CD4-positive, alpha-beta T cell treated with Interleukin-10 for 1 hour (primary cell): ENCODE measurements at places on chromosomes 3 and 15.
A peak's percentile ranks its signal among the peaks of the same experiment; 100 is the strongest.

GRCh38 chr15:66251790-66252684 lies 1.5 kb downstream of the MEGF11 start:
- peak; percentile 42 for DNase-seq

- no peak for DNase-seq
Observed at GRCh38 chr15:37619358-37620042, 314.9 kb upstream of the TMCO5A start.

DNA sequence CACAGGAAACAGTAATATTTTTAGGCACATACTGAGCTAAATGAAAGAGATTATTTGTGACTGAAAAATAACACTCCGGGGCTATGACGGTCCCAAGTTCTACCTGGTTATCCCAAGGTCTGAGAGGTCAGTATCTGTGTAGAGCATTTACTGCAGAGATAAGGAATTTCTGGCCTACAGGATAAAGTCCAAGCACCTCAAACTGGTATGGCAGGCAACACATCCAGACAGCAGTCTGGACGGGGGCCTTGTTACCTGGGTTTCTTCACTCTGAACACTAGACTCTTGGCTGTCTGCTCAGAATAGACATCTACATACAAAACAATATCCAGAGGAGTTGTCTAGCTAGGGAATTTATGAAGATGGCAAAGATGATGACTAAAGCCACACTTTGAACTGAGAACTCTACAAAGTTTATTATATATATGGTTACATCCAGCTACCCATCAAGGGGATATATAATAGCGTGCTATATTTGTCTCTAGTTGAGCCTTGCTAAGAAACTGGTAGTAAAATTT lies 42.0 kb upstream of the CLRN1 start:
- DNase-seq = no peak

- no peak for DNase-seq
Observed at GRCh38 chr3:10391391-10391790, 70.5 kb upstream of the SEC13 start.

DNA sequence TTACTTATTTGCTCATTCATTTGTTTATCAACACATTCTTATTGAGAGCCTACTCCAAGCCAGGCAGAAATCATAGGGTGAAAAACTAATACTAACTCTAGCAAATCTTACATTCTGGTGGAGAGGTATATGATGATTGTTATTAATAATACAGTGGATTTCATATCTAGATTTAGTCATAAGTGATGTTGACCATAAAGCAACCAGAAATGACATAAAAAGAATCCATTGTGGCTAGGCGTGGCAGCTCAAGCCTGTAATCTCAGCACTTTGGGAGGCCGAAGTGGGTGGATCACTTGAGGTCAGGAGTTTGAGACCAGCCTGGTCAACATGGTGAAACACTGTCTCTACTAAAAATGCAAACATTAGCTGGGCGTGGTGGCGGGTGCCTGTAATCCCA lies 26.2 kb upstream of the IL20RB start:
- no peak for DNase-seq

DNA sequence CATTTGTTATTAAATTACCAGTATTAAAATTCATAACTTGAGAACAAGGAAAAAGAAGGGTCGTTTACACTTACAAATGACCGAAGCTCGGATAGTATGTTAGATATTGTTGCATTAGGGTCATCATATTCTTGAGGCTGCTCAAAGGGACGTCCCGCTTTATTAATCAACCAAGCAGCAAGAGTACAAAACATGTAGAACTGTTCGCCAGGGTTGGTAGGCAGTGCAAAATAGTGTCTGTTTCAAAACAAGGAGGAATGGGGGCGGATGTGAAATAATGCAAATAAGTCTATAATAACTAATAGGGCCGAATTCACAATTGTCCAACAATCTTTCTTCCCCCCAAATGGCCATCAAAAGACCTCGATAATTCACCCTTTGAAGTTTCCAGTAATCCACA lies 2.9 kb downstream of the IFT57 start:
- no peak for DNase-seq

GRCh38 chr3:133991209-133991608 lies 38.5 kb downstream of the SLCO2A1 start:
- no peak for DNase-seq

DNA sequence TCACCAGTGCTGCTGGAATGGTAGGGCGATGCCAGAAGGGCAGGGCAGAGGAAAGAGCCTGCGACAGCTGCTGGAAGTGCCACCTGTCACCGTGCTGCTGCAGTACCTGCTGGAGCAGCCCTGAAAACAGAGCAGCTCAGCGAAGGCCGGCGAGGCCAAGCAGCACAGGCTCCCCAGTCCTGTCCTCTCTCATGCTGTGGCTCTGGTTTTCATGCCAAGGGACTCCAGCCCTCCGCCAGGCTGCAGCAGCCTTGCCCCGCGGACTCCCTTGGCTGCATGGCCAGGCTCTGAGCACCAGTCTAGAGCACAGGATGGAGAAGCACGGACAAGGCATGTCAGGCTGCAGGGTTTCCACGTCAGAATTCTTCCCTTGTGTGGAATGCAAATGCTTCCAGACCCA lies 43.9 kb downstream of the ADCY5 start:
- no peak for DNase-seq

DNA sequence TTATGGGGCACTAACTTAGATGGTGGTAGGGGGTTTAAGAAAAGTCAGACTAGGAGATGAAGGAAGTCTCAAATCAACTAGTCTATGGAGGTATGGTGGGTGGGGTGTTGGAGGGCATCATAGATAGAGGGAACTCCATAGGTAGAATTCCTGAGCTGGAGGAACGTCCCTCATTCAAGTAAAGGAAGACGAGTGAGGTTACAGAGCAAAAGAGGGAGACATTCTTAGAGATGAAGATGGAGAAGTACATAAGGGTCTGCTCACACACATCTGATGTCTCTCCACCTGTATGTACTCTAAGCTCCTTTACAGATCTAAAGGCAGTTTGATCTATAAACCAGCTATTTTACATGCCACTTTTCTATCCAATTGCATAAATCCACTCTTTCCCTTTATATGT lies 1.4 kb downstream of the PLSCR1 start:
- no peak for DNase-seq

- no peak for DNase-seq
Observed at GRCh38 chr3:64803469-64803868, 115.7 kb upstream of the ADAMTS9 start.

DNA sequence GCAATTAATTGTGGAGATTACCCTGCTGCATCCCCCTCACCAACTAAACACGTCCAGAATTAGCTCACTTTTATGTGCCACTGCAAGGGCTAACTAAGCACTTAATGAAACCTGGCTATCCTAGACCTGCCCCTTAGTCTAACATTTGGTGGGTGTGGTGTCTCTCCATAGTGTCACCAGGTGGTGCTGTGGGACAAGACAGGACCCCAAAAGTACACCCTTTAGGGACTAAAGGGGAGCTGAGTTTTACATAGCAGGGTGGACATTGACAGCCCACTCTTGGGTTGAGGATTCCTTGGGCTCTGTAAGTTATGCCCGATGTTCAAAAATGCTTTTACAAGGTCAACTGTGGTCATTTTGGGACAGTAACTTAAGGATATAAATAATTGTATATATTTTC lies 5.7 kb downstream of the DUT start:
- DNase-seq = peak; percentile 28

DNA sequence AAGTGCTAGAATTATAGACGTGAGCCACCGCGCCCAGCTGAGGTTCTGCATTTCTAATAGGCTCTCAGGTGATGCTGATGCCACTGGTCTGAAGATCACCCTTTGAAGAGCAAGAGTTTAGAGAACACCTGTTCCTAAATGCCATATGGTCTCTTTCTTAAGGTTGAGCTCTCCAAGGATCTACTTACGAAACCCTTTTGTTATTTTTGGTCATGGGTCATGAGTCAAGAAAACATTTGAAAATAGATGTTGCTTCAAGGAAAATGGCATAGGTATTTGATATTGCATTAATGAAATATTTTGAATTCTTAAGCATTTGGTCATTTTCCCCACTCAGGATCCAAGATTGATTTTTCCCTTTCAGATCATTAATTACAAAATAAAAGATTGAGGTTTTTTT lies 74.7 kb upstream of the SOX2 start:
- DNase-seq = no peak

DNA sequence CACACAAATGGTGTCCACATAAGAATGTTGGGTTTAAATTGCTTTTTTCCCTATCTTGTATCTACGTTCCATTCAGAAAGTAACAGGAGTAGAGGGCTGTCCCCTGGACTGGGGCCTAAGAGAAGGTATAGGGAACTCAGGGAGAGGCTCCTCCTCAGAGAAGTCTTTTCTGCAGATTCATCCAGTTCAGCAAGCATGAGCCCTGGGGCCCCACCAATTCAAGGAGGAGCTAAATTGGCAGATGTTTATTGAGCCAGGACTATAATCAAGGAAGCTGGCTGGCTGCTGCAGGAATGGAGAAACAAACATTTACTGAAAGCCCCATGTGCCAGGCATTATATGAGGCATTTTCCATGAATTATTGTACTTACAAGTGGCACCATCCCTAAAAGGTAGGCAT lies 22.1 kb upstream of the LARS2 start:
- DNase-seq = no peak

- peak; percentile 64 for DNase-seq
Observed at GRCh38 chr15:85504749-85505676, 124.6 kb downstream of the AKAP13 start.

- DNase-seq = no peak
Observed at GRCh38 chr3:170839518-170840100, 30.4 kb downstream of the RPL22L1 start.

DNA sequence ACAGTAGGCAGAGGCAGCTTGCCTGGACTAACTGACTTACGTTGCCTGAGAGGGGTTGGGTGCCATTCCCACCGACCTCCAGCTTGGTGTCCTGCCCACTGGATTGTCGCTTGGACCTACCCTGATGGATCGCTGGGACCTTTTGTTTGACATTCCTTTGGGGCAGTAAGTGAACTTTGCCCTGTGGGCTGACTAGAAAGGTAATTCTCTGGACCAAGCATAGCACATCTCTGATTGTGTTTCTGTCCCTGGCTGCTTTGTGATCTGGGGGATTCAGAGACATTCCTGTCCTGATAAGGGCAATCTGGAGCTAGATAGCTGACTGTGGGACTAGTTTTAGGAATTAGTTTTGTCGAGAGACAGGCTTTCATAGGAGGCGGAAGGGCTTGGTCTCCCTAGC lies 19.5 kb upstream of the IFT57 start:
- no peak for DNase-seq

GRCh38 chr3:66153481-66154443 lies 67.0 kb upstream of the SLC25A26 start:
- no peak for DNase-seq

DNA sequence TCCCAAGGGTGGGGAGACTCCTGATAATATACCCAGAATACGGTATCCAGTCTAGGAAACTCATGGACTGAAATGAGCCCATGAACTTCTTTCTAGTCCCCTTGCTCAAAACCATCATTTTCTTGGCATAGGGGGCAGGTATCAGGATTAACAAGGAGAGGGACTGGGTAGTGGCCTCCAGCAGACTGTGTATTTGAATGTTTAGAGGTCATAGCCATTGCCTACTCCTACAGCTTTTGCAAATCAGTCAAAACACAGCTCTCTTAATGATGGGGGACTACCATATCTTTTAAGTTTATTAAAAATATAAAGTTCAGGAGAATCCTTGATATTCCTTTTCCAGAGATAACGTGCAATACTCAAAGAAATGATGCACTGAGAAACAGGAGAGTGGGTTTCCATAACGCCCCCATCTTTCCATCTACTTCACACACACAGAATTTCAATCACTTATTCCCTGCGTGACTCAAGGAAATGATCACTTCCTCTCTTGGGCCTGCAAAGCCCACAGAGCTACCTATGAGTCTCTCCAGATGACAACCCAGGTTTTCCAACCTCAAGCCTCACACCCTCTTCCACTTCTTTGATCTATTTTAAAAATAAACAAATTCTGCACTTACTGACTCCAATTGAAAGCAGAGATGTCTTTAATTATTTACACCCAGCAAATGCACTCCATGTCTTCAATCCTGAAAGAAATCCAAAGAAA lies 584.0 kb upstream of the LMCD1 start:
- DNase-seq = no peak

DNA sequence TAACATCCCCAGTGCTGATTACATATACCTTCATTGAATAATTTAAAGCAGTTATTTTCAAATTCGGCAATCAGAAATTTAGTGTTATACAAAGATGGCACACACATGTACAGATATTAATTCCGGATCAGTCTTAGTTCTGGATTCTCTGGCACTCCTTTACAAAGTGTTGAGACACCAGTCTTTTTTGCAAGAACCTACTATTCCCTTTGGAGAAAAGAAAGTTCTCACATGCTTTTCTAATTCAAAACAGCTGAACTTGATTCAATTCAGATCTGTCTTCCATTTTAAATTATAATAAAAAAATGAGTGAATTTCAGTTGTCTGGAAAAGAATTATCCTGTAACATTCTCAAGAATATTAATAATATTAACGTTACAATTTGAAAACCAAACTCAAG lies 20.4 kb downstream of the CCDC191 start:
- DNase-seq = no peak

GRCh38 chr3:129226374-129226773 lies 23.0 kb upstream of the COPG1 start:
- no peak for DNase-seq

GRCh38 chr3:2923390-2923789 lies 186.8 kb downstream of the IL5RA start:
- DNase-seq = no peak

DNA sequence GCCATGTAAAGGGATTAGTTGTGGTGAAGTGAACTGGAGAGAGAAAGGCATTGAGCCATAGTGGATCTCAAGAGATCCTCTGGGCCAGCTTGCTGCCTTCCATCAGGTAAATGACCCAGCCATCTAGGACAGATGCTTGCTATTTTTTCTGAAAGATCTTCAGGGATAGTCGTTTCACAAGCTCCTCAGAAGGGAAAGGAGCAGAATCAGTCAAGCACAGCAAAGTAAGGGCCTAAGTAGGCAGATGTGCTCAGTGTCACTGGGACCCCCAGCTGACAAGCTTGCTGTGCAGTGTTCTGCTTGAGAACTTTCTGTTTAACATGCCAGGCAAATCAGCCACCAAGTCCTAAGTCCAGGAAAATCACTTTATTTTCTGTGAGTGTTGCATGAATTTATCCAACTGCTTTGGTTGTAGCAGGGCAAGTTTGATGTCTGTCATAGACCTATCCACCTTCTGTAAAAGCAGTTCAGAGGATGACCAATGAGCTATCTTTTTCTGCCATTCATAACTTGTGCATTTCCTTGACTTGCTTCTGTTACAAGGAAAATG lies 319.8 kb downstream of the IL5RA start:
- no peak for DNase-seq

GRCh38 chr3:172716476-172716875 lies 5.6 kb upstream of the NCEH1 start:
- DNase-seq = no peak
